Effector memory CD8-positive, alpha-beta T cell (primary cell): ENCODE measurements at places on chromosomes 2 and 18.

DNA sequence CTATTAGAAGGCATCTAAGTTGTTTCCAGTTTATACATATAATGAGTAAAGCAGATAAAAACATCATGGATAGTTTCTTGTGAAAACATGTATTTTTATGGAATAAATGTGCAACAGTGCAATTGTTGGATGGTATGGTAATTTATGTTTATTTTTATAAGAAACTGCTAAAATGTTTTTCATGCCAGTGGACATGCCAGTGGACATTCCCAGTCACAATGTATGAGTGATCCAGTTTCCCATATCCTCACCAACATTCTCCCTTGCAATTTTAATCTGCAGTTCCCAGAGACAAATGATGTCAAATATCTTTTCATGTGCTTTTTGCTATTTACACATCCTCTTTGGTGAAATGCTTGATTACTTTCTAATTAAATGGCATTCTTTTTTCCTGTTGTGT lies 818.6 kb downstream of the SUCLG1 start:
- no peak for DNase-seq

DNA sequence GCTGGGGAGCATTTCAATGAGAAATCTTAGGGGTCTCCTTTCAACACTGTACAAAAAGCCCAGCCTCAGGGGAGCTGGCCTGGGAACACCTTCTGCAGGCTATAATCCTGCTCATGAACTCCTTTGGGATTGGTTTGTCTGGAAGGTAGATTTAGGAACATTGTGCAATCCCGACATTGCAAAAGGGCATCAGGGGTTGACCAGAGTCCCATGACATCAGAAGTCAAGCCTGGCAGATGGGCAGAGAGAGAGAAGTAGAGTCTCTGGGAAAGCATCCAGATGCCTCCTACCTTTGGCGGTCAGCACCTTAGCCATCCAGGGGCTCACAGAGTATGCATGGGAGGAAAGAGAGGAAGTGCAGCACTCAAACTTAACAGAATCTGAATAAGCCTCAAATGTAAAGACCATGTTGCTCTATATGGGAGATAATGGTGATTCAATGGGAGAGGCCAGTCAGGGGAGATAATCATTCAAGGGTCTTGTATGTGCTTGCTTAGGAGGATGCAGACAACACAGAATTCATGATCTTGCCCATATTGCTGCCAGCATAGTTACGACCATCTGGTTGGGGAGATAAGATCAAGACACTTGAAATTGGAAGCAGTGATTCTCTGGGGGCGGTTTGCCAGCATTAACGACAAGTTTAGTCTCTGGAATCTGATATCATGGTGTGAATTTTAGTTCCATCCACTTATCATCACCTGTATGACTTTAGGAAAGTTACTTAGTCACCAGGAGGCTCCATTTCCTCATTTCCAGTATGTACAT lies 58.3 kb upstream of the UPP2 start:
- no peak for DNase-seq

GRCh38 chr2:174059884-174060244 lies 94.7 kb upstream of the SP3 start:
- DNase-seq = no peak

- no peak for DNase-seq
Measured at GRCh38 chr2:198518935-198519334, 714.5 kb downstream of the PLCL1 start.

DNA sequence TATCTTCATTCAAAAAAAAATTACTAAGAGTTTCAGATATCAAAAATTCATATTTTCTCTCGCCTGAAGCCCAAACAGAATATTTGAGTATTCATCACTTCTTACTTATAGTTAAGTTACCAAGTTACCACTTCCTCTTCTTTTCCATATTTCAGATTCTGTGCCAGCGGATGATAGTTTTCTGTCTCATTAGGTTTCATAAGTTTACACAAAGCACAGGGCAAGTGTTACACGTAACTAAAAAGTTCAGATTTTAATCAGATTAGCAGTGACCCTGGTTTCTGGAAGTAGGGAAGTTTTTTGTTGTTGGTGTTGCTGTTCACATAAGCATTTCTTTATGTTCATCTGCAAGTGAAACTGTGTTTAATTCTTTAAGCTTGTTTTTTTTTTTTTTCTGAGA lies 10.2 kb downstream of the AFTPH start:
- no peak for DNase-seq

DNA sequence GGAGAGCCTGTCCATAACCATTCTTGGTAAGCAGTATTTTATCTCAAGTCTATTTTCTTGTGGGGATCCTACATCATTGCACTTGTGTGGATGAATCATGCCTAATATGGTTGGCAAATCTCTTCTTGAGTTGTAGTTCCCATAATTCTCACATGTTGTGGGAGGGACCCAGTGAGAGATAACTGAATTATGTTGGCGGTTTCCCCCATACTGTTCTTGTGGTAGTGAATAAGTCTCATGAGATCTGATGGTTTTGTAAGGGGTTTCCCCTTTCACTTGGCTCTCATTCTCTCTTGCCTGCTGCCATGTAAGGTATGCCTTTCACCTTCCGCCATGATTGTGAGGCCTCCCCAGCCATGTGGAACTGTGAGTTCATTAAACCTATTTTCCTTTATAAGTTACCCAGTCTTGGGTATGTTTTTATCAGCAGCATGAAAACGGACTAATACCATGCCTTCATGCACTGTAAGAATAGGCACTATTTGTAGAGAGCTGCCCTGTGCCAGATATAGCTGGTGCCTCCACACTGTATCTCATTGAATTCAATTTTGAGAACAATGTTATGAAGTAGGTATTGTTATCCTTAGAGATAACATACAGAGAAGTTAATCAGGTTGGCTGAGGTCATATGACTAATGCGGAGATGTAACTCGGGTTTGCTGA lies 148.3 kb downstream of the PLCL1 start:
- DNase-seq = no peak

DNA sequence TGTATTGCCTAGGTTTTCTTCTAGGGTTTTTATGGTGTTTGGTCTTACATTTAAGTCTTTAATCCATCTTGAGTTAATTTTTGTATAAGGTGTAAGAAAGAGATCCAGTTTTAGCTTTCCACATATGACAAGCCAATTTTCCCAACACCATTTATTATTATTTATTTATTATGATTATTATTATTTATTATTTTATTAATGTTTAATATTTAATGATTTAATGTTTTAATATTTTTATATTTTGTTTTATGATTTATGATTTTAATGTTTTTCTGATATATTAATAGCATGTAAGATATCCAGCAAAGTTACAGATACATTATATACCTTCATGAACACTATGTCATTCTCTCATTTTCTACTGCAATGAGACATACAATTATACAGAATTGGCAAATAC lies 1082.0 kb downstream of the DSC3 start:
- no peak for DNase-seq
